ENCODE measurements at places on chromosomes 11 and 22.

GRCh38 chr11:108324587-108324986 is 101.7 kb downstream of the ATM start:
- no peak for DNase-seq

DNA sequence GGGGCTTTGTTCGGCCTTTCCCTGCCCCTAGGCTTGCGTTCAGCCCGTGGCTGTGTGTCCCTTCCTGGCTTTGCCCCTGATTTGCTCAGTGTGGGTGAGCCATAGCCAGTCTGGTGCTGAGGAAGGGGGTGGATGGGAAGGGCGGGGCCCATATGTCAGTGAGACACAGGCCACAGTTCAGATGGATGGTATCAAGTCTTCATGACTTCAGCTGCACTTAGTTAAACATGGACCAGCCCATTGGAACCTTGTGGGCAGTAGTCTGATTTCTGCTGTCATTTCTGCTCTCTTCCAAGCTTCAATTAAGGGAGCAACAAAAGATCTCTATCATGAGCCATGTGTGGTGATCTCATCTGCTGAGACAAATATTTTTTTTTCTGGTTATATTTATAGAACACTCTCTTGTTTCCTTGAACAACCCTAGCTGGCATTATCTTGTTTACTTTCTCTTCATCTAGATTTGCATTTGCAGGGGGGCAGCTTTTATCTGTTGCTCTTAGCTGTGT is 21.6 kb upstream of the PEX26 start:
- DNase-seq, result no peak

GRCh38 chr22:20174785-20175596 is 24.1 kb upstream of the CCDC188 start:
- DNase-seq, result no peak

- DNase-seq, result no peak
Measured at GRCh38 chr22:37345863-37346504, 63.7 kb downstream of the CYTH4 start.

GRCh38 chr22:46851941-46852340 is 89.5 kb downstream of the TBC1D22A start:
- no peak for DNase-seq

- DNase-seq, result no peak
Measured at GRCh38 chr11:14228356-14228755, 130.6 kb downstream of the RRAS2 start.

DNA sequence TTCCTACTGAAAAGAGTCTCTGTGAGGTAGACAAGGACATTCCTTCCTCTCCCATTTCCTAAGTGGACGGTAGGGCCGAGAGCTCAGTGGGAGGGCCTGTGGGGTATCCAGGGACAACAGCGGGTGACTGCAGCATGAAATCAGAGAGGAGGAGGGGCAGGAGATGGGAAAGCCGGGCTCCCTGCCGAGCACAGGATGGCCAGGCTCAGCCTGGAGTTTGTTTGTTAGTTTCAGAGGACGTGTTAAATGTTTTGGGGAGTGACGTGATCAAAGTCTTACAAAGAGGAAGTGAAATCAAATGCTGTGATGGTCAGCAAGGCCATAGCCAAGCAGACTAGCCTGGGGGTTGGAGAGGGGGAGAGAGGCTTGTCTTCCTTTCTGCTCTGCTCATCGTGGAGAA is 152.7 kb downstream of the ADAMTS15 start:
- DNase-seq, result no peak

DNA sequence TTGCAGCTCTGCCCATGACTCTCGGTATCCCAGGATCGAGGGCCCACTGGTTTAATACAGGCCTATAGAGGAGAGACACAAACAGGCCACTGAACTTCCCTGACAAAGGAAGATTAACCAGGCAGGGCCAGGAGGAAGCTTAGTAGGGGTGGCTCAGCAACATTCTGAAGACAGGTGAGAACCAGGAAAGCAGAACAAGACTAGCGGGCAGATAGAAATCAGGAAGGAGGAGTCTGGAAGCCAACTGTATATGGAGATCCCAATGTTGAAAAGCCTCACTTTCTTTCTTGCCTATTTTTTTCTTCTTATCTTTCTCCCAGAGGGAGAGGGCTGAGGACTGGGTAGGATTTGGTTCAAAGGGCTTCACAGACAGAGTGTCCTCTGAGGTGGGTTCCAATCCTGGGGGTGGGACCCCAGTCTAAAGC is 5.4 kb downstream of the PI4KA start:
- no peak for DNase-seq

GRCh38 chr11:20093775-20094174 is 66.5 kb downstream of the DBX1 start:
- no peak for DNase-seq

DNA sequence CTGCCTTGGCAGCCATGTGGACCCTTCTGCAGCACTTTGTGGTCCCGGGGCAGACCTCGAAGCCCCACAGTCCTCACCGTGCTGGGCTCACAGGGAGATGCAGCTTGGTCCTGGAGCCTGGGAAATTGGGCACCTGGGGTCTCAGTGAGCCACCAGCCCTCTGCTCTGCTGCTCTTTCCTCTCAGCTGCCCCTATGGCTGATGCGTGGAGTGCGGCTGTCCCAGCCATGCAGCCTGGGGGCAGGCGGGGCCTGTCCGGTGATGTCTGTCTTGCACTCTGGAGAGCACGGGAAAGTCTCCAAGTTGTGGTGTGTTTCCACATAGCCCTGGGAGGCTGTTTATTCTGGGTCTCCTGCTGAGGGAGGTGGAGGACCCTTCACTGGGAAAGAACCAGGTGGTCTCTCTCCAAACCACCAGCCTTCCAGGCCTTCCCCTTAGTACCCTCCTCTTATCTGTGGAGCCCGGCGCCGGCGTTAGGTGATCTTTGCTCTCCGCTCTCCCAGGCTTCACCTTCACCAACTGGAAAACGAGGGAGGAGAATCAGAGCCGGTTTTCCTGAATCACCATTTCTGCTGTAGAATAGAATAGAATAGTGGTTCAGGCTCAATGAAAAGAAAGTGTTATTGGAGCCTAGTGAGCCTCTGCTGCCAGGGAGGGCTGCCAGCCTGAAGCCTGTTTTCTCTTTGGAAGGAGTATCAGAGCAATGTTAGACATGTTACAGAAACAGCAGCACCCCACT is 41.2 kb upstream of the GRAMD4 start:
- no peak for DNase-seq

DNA sequence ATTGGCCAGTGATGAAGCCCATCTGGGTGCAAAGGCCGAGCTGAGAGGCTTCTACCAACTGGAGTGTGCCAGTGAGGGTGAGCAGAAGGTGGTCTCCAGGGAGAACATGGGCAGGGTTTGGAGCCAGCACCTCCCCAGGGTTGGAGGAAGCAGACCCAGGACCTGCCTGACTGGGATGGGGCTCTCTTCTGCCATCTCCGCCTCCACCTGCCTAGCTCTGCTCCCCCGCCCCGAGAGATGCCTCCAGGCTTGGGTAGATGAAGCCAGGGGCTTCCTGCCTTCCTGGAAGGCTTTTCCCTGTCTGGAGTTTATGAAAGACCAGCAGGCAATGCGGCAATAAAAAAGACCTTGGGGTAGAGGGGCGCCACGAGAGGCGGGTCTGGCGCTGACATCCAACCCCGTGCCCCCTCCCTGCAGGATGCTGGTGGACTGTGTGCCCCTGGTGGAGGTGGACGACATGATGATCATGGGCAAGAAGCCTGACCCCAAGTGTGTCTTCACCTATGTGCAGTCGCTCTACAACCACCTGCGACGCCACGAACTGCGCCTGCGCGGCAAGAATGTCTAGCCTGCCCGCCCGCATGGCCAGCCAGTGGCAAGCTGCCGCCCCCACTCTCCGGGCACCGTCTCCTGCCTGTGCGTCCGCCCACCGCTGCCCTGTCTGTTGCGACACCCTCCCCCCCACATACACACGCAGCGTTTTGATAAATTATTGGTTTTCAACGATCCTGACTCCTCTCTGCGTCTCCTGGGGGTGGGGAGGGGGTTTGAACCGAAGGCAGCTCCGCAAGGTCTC is 3.3 kb downstream of the SELENOM start:
- no peak for DNase-seq

DNA sequence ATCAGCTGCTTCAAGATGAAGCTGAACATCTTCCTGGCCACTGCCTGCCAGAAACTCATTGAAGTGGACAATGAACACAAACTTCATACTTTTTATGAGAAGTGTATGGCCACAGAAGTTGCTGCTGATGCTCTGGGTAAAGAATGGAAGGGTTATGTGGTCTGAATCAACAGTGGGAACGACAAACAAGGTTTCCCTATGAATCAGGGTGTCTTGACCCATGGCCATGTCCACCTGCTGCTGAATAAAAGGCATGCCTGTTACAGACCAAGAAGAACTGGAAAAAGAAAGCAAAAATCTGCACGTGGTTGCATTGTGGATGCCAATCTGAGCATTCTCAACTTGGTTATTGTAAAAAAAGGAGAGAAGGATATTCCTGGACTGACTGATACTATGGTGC is 22.2 kb upstream of the BIRC3 start:
- no peak for DNase-seq

DNA sequence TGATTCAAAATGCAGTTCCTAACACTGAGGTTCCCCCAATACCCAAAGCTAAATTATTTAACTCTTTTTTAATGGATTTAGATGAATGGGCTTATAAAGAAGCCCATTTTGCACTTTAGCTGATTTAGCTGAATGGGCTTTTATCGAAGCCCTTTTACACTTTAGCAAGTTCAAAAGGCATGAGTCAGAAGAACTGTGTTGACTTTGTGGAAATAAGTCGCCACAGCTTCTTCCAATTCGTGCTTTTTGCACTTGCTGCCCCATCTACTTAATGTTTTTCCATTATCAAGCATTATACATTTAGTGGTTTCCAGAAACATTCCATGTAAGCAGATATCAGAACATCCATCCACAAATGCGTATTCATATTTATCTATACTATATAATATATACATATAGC is 20.5 kb upstream of the GRIA4 start:
- DNase-seq, result no peak

- DNase-seq, result no peak
Measured at GRCh38 chr22:32859743-32860142, 58.2 kb downstream of the TIMP3 start.

- no peak for DNase-seq
Measured at GRCh38 chr11:23370580-23371275, 510.5 kb upstream of the CCDC179 start.

DNA sequence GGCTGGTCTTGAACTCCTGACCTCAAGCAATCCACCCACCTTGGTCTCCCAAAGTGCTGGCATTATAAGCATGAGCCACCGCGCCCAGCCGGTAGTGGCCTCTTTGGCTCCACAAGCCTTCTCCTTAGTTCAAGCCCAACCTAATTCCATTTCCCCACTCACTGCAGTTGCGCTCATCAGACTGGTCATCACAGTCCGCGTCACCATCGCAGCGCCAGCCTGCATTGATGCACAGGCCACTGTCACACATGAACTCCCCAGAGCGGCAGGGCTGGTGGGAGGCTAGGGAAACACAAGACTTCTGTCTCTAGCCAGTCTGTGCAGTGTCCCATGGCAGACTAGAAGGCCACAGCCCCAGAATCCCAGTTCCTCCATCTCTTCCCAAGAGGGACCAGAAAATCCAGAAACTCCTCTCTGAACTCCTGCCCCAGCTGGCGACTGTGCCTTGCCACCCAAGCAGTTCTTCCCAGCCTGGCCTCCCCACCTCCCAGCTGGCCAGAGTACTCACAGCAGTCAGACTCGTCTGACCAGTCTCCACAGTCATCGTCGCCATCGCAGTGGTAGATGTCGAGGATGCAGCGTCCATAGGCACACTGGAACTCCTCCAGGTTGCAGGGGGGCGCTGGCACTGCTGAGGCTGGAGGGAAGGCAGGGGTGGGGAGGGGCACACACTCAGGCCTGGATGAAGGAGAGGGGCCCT is 19.8 kb downstream of the LRP4 start:
- no peak for DNase-seq

DNA sequence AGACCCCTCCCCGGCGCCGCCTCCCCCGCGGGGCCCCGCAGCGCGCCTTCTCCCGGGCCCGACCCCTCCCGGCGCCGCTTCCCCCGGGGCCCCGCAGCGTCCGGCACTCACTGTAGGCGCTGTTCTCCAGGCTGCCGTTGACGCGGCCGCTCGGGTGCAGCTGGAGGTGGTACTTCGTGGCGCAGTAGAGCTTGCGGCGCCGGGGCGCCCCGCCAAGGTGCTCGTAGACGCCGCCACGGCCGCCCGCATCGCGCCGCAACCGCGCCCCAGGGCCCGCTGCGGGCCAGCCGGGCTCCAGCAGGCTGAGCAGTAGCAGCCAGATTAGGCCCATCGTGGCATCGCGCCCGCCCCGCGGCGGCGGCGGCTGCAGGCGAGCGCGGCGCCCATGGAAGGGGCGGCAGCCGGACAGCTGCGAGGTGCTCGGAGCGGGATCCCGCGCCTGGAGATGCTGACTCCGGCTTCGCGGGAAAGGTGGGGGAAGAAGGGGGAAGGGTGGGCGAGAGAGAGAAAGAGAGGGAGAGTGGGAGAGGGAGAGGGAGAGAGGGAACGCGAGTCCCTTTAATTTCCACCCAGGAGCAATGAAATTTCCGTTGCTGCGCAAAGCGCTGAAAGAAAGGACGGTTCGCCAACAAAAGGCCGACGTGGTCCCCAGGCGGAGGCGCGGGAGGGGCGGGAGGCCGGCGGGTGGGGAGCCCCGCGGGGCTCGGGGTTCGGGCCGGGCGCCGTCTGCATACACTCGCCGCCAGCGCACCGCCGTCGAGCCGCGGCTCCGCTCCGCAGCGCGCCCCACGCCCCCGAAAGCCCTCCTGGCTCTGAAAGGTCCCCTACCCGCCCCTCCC is at the start of gene FGF3:
Gene FGF3 (minus strand): TSS at position 814 of the 839 bp plus-strand sequence. CDS start 483 bp downstream, at position 331.
- no peak for DNase-seq

DNA sequence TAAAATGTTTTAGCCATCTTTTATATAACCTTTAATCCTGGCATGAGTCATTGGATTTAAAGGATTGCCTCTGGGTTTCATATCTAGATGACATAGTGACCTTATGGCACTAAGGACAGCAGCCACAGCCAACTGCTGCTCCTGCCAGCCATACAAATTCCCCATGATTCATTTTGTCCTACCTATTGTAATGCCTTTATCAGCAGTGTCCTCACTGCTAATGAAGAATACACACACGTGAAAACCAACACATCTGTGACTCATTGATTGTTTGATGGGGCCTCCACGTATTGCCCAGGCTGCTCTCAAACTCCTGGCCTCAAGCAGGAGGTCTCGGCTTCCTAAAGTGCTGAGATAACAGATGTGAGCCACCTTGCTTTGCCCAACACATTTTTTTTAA is 1.8 kb downstream of the LDHAL6A start:
- DNase-seq, result peak; percentile 36

GRCh38 chr22:43967069-43967468 is 11.8 kb downstream of the SAMM50 start:
- no peak for DNase-seq

DNA sequence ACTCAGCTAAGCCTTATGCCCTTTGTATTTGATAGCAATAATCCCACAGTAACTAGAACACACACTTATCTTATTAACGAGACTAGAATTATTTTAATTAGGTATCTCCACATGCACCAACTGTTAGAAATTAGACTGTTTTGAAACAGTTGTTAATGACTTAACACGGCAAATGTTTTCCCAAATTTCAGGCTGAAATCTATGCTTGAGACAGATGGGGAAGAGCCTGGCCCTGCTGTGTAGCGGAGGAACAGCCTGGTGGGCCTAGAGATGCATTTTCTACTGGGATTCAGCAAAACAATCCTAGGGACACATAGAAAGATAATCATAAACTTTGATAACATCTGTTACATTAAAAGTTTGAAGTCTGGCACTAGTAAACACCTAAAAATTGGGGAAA is 273.4 kb downstream of the TTC28 start:
- no peak for DNase-seq

Measured in LoVo (cell line).